ENCODE measurements at places on chromosomes 5 and 9.

DNA sequence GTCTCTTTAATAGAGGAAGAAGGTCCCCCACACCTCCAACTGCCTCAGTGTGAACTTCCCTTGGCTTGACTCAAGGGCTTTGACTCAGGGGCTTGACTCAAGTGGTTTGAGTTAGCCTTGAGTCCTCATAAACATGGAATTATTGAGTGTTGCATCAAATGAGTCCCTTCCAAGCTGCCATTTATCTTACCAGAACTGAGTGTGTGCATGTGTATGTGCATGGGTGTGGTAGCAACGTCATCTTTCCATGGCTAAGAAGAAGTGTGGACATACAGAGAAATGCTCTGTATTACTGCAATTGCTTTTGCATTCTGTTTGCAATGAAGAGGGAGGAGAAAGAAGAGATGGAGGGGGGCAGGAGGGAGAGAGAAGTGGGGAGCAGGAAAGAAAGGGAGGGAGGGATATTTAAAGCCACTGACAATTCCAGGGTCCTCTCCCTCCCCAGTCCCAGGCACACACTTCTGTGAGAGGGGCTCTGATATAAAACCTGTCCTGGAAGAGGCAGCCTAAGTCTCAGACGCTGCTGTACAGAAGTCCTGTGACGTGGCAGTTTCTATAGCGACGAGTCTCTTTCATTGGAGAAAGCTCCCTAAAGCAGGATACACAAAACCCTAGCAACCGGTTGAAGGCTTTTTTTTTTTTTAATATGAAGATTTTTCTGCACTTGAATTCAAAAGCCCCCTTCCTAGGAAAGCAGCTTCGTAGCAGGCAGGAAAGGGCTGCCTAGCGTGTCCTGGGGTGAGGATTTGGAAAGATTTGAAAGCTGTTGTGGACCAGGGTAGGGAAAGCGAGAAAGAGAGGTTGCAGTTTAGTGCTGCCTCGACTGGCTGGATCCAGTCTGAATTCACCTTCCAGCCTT is 93.3 kb upstream of the MAP1B start:
- DNase-seq, result no peak

DNA sequence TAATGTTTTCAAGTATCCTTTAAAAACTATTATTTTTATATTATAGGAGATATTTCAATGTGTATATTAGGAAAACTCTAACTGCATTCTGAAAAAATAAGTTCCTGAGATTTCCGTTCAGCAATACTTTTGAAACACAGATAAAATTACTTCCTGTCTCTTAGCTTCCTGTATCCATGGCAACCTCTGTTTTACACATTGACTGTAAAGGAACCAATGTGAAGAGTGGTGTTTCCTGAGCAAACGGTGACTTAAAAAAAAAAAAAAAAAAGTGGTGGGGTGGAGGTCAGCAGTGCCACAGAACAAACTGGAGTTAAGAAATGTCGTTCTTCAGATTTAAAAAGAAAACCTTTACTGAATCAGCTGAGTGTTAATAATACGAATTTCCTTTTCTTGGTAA is at the start of gene LRRC70:
TSS of gene LRRC70 (plus strand) at position 280 of the 400 bp plus-strand sequence. CDS start 620 bp downstream, outside the sequence.
- peak; percentile 83 for DNase-seq

- DNase-seq, result no peak
Observed at GRCh38 chr5:81544351-81545018, 150.6 kb upstream of the ACOT12 start.

GRCh38 chr9:104682642-104683041 is 11.7 kb upstream of the OR13D1 start:
- no peak for DNase-seq

GRCh38 chr9:16653491-16654399 is 216.7 kb downstream of the BNC2 start:
- DNase-seq, result no peak

DNA sequence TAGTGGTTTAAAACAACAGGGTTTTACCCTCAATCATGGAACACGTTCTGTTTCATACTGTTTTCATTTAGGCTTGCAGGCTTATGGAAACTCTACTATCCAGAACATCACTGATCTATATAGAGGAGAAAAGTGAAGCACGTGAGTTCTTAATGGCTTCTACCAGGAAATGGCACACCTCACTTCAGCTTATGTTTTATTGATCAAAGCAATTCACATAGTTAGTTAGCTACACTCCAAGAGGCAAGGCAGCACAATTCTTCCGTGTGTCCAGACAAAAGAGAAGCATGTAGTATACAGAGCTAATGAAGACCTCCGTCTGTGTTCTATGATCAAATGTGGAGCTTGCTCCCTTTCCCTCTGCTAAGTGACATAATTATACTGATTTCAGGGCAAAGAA is 353.3 kb upstream of the CD180 start:
- DNase-seq, result no peak

DNA sequence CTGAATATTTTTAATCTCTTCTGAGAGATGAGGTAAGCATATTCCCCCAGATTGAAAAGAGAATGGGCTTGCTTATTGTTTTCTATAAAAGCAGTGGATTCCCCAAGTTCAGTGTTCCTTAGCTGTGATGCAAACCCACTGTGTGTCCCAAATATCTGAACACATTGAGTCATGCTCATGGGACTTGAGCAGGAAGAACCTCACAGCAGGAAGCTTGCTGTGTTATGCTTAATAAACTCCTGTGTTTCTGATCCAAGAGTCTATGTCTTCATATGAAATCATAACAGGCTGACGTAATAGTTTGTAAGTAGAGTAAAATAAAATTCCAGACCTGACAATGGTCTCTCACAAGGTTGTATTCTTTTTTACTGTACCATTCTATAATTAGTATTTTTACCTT is 24.8 kb upstream of the LOX start:
- DNase-seq, result no peak
